ENCODE measurements at places on chromosomes 3 and 15. TPM values are rescaled to one million over a fixed set of nuclear protein-coding genes. Genes with fewer than 3 reads are reported as not detected.

- H3K36me3 ChIP-seq: no peaks in the 10 kb centered on the region
- H3K27ac ChIP-seq: no peak overlapping the region
- H3K4me1 ChIP-seq: no peaks in the 10 kb centered on the region
- no peak for DNase-seq
- no peaks in the 10 kb centered on the region for H3K27me3 ChIP-seq
Measured at GRCh38 chr3:25973122-25973521, 183.2 kb downstream of the OXSM start.

The FAM107A gene
- polyA plus RNA-seq: 1.3 TPM

The ZNF80 gene
- 0.03 TPM for polyA plus RNA-seq

- no peaks in the 10 kb centered on the region for H3K27me3 ChIP-seq
- no peak overlapping the region for H3K27ac ChIP-seq
- DNase-seq: no peak
- no peaks in the 10 kb centered on the region for H3K4me1 ChIP-seq
Measured at GRCh38 chr3:49636883-49637609, 37.1 kb upstream of the APEH start.

- H3K4me3 ChIP-seq: peak overlapping the region; percentile 6
- peaks cover 21% of the 10 kb centered on the region for H3K36me3 ChIP-seq
- peak overlapping the region; percentile 91 for H3K27ac ChIP-seq
- DNase-seq: peak; percentile 62
- H3K27me3 ChIP-seq: no peaks in the 10 kb centered on the region
- peaks cover 44% of the 10 kb centered on the region for H3K4me1 ChIP-seq
Measured at GRCh38 chr15:85580879-85581278, 200.5 kb downstream of the AKAP13 start.

GRCh38 chr15:70234256-70234905 lies 136.7 kb upstream of the TLE3 start:
- H3K27me3 ChIP-seq: no peaks in the 10 kb centered on the region
- H3K4me3 ChIP-seq: no peak overlapping the region
- H3K36me3 ChIP-seq: no peaks in the 10 kb centered on the region
- H3K4me1 ChIP-seq: no peaks in the 10 kb centered on the region

- H3K4me1 ChIP-seq: peaks cover 13% of the 10 kb centered on the region
- no peaks in the 10 kb centered on the region for H3K36me3 ChIP-seq
- H3K27me3 ChIP-seq: no peaks in the 10 kb centered on the region
- H3K27ac ChIP-seq: peak overlapping the region; percentile 85
- no peak for DNase-seq
- peak overlapping the region; percentile 79 for H3K4me3 ChIP-seq
Measured at GRCh38 chr3:108221393-108221792, 831 bp downstream of the IFT57 start.

DNA sequence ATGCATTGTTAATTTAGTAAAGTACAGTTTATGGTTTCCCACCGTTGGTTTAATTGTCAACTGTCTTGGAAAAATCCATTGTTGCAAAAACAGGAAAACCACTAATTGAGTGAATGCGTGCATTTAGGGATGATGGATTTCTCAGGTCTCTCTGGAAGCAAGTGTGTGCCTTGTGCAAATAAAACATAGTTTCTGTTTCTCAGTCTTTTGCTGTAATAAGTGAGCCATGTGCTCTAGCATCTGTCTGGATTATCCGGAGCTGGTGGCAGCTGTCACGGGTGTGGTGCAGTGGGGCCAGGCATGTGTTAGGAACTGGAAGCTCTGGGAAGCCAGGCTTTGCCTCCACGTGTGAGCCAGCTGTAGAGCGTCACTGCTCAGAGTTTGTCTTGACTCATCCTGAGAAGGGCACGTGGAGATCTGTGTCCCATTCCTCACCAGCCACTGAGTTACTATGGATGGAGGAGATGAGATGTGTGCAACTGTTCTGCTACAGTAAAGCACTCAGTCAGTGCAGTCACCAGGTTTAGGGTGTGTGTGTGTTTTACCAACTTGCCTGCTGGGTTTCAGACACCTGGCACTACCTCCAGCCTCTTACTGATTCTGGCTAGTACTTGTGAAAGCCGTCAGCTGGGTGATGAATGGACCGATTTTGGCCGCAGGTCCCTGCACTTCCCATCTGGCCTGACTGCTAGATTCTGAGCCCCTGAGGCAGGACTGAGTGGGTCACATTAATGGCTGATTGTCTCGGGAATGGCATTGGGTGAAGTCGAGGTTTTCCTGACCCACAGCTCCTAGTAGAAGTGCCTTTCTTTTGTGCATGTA lies 7.2 kb downstream of the APBA2 start:
- no peak overlapping the region for H3K27ac ChIP-seq
- H3K36me3 ChIP-seq: no peaks in the 10 kb centered on the region
- H3K4me1 ChIP-seq: no peaks in the 10 kb centered on the region
- H3K27me3 ChIP-seq: no peaks in the 10 kb centered on the region

DNA sequence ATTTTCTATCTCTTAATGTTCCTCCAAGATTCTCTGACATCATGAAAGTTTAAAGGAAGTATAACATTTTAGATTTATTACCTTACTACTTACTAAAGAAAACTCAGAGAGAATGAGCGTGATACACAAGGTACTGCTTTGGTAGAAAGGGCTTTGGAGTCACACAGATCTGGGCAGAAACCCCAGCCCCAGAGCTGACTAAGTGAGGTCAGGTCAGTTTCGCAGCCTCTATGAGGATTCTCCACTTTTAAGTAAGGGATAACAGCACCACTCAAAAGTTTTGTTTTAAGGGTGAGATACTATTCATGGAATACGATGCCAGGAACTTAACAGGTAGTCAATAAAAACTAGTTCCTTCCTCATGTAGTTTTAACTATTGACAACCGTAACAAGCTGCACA lies 76.1 kb downstream of the CLDN11 start:
- no peak overlapping the region for H3K27ac ChIP-seq
- H3K4me3 ChIP-seq: no peak overlapping the region
- no peaks in the 10 kb centered on the region for H3K4me1 ChIP-seq
- no peaks in the 10 kb centered on the region for H3K36me3 ChIP-seq
- no peak for DNase-seq
- H3K27me3 ChIP-seq: no peaks in the 10 kb centered on the region

DNA sequence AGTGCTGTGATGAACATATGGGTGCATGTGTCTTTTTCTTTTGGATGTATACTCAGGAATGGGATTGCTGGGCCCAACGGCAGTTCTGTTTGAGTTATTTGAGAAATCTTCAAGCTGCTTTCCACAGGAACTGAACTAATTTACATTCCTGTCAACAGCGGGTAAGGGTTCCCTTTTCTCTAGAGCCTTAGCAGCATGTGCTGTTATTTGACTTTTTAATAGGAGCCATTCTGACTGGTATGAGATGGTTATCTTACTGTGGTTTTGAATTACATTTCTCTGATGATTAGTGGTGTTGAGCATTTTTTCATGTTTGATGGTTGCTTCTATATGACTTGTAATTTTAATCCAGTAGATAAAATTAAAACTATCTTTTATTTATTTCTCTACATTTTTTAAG lies 1168.6 kb upstream of the ALCAM start:
- H3K4me1 ChIP-seq: no peaks in the 10 kb centered on the region
- H3K36me3 ChIP-seq: no peaks in the 10 kb centered on the region
- no peak overlapping the region for H3K27ac ChIP-seq
- H3K27me3 ChIP-seq: no peaks in the 10 kb centered on the region
- no peak for DNase-seq
- H3K4me3 ChIP-seq: no peak overlapping the region

GRCh38 chr3:66386011-66386924 lies 114.6 kb downstream of the LRIG1 start:
- no peak overlapping the region for H3K27ac ChIP-seq
- H3K4me3 ChIP-seq: no peak overlapping the region
- H3K36me3 ChIP-seq: peaks cover 76% of the 10 kb centered on the region
- H3K27me3 ChIP-seq: no peaks in the 10 kb centered on the region
- no peak for DNase-seq

DNA sequence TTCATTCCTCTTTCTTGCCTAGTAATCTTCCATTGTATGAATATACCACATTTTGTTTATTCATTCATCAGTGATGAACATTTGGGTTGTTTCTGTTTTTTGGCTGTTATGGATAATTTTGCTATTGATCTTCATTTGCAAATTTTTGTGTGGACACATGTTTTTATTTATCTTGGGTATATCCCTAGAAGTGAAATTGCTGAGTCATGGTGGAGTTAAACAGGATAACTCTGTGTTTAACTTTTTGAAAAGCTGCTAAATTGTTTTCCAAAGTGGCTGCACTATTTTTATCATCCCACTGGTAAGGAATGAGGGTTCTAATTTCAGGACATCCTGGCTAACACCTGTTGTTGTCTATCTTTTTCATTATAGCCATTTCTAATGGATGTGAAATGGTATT lies 74.6 kb upstream of the ARL6 start:
- H3K27ac ChIP-seq: no peak overlapping the region
- no peaks in the 10 kb centered on the region for H3K27me3 ChIP-seq
- H3K4me3 ChIP-seq: no peak overlapping the region
- no peaks in the 10 kb centered on the region for H3K36me3 ChIP-seq
- no peak for DNase-seq
- no peaks in the 10 kb centered on the region for H3K4me1 ChIP-seq

GRCh38 chr3:13115991-13116390 lies 42.8 kb upstream of the IQSEC1 start:
- peaks cover 16% of the 10 kb centered on the region for H3K27me3 ChIP-seq
- no peak for DNase-seq
- no peak overlapping the region for H3K4me3 ChIP-seq

The AMT gene
- polyA plus RNA-seq: 42.3 TPM

DNA sequence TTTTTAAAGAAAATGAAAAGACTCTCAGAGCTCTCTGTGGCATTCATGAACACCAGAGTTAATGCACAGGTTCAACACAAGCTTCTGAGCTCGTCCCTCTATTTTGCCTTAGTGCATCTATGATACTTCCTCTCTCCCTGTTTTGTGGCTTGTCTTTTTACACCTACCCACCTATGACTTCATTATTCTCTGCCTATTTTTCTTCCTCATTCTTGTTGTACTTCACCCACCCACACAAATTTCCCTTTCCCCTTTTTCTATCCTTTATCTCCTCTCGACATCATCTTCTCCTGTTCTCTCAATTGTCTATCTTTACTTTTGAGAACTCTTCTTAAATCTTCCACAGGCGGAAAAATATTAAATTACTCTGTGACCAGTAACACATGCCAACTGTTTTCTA lies 48.6 kb downstream of the OR5H15 start:
- no peaks in the 10 kb centered on the region for H3K27me3 ChIP-seq
- H3K27ac ChIP-seq: no peak overlapping the region
- no peaks in the 10 kb centered on the region for H3K36me3 ChIP-seq
- H3K4me3 ChIP-seq: no peak overlapping the region
- no peak for DNase-seq
- no peaks in the 10 kb centered on the region for H3K4me1 ChIP-seq

GRCh38 chr3:50150863-50151686 lies 4.0 kb upstream of the SEMA3F start:
- no peak overlapping the region for H3K27ac ChIP-seq
- no peak for DNase-seq
- peaks cover 29% of the 10 kb centered on the region for H3K27me3 ChIP-seq
- H3K36me3 ChIP-seq: no peaks in the 10 kb centered on the region
- H3K4me1 ChIP-seq: peaks cover 10% of the 10 kb centered on the region

GRCh38 chr3:87227835-87228144 lies 681 bp downstream of the CHMP2B start:
- no peaks in the 10 kb centered on the region for H3K36me3 ChIP-seq
- peak overlapping the region; percentile 98 for H3K27ac ChIP-seq
- H3K27me3 ChIP-seq: no peaks in the 10 kb centered on the region
- DNase-seq: no peak
- peak overlapping the region; percentile 95 for H3K4me3 ChIP-seq

GRCh38 chr3:9903904-9904303 lies 1.3 kb downstream of the IL17RE start:
- H3K27me3 ChIP-seq: no peaks in the 10 kb centered on the region
- DNase-seq: no peak
- no peak overlapping the region for H3K27ac ChIP-seq
- peak overlapping the region; percentile 64 for H3K4me3 ChIP-seq
- H3K36me3 ChIP-seq: peaks cover 27% of the 10 kb centered on the region

The IGF2BP2 gene
- 87.7 TPM for polyA plus RNA-seq

DNA sequence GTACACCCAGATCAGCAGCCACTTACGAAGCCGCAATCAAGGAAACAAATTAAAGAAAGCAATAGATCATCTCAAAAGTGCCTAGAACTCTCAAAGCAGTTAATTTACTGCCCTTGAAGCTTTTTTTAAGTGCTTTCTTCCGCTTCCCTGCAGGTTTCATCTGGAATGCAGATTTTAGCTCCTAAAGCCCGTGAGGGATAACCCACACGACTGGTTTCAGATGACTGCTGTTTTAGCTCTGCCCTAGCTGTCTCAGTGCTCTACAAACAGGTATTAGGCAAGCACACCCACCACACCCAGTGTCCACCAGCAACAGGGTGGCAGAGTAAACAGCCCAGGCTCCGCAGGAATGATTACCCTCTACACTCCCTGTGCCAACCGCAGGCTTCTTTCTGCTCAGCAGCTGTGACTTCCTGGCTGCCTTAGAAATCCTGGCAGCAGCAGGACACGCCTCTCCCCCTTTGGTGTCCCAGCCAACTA lies 126.0 kb downstream of the FMN1 start:
- no peak overlapping the region for H3K27ac ChIP-seq
- H3K36me3 ChIP-seq: no peaks in the 10 kb centered on the region
- peaks cover 8% of the 10 kb centered on the region for H3K4me1 ChIP-seq

- peak; percentile 22 for DNase-seq
- peaks cover 11% of the 10 kb centered on the region for H3K27me3 ChIP-seq
- no peaks in the 10 kb centered on the region for H3K4me1 ChIP-seq
- peak overlapping the region; percentile 33 for H3K27ac ChIP-seq
- H3K36me3 ChIP-seq: no peaks in the 10 kb centered on the region
- H3K4me3 ChIP-seq: peak overlapping the region; percentile 27
Measured at GRCh38 chr3:112640276-112640929, 540 bp downstream of the CCDC80 start.

The GOLGA6L7 gene
- 0.18 TPM for polyA plus RNA-seq

- H3K4me1 ChIP-seq: peaks cover 27% of the 10 kb centered on the region
- no peak overlapping the region for H3K4me3 ChIP-seq
- no peak overlapping the region for H3K27ac ChIP-seq
- H3K27me3 ChIP-seq: no peaks in the 10 kb centered on the region
Measured at GRCh38 chr3:16249886-16250285, 14.9 kb downstream of the DPH3 start.

- peaks cover 24% of the 10 kb centered on the region for H3K4me1 ChIP-seq
- no peaks in the 10 kb centered on the region for H3K27me3 ChIP-seq
Measured at GRCh38 chr15:67022587-67023105, 42.8 kb upstream of the SMAD3 start.

- H3K4me3 ChIP-seq: no peak overlapping the region
- H3K36me3 ChIP-seq: no peaks in the 10 kb centered on the region
- H3K27me3 ChIP-seq: no peaks in the 10 kb centered on the region
- H3K27ac ChIP-seq: no peak overlapping the region
Measured at GRCh38 chr15:89772932-89773583, 3.1 kb upstream of the MESP2 start.

DNA sequence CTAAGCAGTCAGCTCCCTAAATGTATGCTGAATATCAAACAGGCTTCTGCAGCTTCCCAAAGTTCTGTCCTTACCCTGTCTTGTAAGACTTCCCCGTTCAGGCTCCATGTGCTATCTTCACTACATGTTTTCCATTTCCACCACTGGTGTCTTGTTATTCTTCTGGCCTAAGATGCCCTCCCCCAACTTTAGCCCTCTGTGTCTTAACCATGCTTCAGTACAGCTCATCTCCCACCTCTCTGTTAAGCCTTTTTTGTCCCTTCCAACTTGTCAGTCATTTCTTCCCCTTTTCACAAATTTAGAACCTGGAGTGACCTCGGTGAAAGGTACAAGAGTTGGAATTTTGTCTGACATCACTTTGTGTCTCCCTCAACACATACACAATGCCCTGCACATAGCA lies 151.7 kb upstream of the TBL1XR1 start:
- H3K4me3 ChIP-seq: no peak overlapping the region
- H3K4me1 ChIP-seq: peaks cover 33% of the 10 kb centered on the region
- no peaks in the 10 kb centered on the region for H3K27me3 ChIP-seq
- no peak overlapping the region for H3K27ac ChIP-seq

The RSRC1 gene
- polyA plus RNA-seq: 22.4 TPM

The LDHAL6B gene
- polyA plus RNA-seq: 0.57 TPM

All from large intestine (tissue), 12 donors.